Breast epithelium (tissue), 4 donors: ENCODE measurements at places on chromosomes 3 and 15. TPM values are rescaled to one million over a fixed set of nuclear protein-coding genes. Genes with fewer than 3 reads are reported as not detected.

GRCh38 chr3:12339701-12340480 is 51.0 kb downstream of the PPARG start:
- no peak overlapping the region for H3K27ac ChIP-seq
- no peaks in the 10 kb centered on the region for H3K27me3 ChIP-seq
- no peak for DNase-seq
- H3K4me3 ChIP-seq = no peak overlapping the region

- H3K36me3 ChIP-seq = no peaks in the 10 kb centered on the region
- H3K27ac ChIP-seq = no peak overlapping the region
- no peaks in the 10 kb centered on the region for H3K27me3 ChIP-seq
These were observed 118.7 kb downstream of the PDE8A start for GRCh38 chr15:85100186-85100937.

DNA sequence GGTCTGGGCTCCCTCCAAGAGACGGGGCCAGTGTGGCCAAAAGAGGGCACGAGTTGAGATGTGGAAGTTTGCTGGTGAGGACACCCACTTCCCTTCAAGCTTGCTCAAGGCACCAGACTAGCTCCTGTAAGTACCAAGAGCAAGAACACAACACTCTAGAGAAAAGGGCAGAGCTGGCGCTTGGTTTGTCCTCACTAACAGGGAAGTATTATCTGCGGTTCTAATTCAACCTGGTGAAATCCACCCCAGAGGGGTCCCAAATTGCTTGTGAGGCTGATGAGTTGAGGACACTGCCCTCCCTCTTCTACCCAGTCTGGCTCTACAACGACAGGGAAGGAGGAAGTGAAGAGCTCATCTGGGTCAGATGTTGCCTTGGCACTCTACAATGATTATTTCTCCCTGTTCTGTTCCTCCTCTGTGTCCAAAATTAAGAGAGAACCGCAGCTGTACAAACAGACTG is 16.9 kb upstream of the FSIP1 start:
- no peak for DNase-seq
- no peak overlapping the region for H3K27ac ChIP-seq
- H3K4me3 ChIP-seq = no peak overlapping the region
- H3K4me1 ChIP-seq = no peaks in the 10 kb centered on the region
- H3K36me3 ChIP-seq = no peaks in the 10 kb centered on the region

DNA sequence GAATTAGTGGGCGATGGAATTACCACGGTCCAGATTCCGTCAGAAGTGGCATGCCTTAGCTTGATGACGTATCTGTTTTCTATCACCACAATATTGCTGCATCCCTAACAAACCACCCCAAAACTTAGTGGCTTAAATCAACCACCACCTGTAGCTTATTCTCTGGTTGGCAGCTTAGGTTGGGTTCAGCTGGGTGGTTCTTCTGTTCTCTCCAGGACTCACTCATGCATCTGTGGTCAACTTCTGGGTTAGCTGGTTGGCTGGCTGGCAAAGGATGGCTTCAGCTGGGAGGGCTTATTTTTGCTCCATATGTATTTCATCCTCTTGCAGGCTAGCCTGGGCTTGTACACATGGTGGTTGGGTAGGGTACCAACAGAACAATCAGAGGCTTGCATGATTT is 288.8 kb upstream of the LRRFIP2 start:
- no peak overlapping the region for H3K27ac ChIP-seq
- H3K4me3 ChIP-seq = no peak overlapping the region
- no peaks in the 10 kb centered on the region for H3K36me3 ChIP-seq
- H3K4me1 ChIP-seq = no peaks in the 10 kb centered on the region
- DNase-seq = no peak

DNA sequence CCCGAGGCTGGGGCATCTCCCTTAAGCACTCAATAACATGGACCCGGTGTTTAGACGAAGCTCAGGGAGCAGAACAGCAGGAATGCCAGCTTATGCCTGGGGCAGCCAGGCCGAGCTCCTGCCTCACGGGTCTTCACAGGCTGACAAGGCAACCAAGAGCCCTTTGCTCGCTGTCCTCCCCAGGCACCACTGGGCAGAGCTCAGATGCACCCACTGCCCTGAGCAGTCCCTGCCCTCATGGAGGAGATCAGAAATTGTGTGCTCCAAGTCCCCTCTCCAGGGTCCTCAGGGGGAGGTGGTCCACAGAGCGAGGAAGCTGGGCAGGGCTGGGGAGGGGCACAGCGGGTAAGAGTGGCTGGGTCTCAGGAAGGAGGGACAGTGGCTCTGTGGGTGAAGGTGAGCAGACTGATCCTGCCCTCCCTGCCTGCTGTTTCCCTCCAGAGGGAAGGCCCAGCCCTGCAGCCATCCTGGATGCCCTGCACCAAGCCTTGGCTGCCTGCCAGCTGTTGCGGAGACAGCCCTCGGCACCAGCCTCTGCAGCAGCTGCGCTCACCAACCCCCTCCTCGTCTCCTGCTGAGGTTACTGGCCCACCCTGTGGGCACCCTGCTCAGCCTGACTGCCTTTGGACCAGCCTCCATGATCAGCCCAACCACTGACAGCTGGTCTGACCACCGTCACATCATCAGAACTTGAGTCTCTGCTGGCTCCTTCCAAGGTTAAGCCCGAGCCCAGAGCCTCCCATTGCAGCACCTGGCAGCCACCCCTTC is 21.1 kb upstream of the GP9 start:
- H3K27ac ChIP-seq = no peak overlapping the region
- H3K4me3 ChIP-seq = no peak overlapping the region
- H3K4me1 ChIP-seq = no peaks in the 10 kb centered on the region
- no peak for DNase-seq
- no peaks in the 10 kb centered on the region for H3K27me3 ChIP-seq

- H3K27ac ChIP-seq = peak overlapping the region; percentile 5
- no peaks in the 10 kb centered on the region for H3K4me1 ChIP-seq
- H3K36me3 ChIP-seq = no peaks in the 10 kb centered on the region
- no peaks in the 10 kb centered on the region for H3K27me3 ChIP-seq
- DNase-seq = no peak
These were observed 17.6 kb upstream of the SLC41A3 start for GRCh38 chr3:126101521-126101982.

DNA sequence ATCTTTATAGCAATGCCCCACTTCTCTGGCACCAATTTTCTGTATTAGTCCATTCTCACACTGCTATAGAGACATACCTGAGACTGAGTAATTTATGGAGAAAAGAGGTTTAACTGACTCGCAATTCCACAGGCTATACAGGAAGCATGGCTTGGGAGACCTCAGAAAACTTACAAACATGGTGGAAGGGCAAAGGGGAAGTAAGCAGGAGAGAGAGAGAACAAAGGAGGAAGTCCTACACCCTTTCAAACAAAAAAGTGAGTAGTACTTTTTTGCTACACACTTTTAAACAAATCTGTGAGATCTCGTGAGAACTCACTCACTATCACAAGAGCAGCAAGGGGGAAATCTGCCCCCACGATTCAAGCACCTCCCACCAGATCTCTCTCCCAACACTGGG is 67.8 kb upstream of the ZBED2 start:
- DNase-seq = no peak
- H3K4me3 ChIP-seq = no peak overlapping the region
- no peaks in the 10 kb centered on the region for H3K36me3 ChIP-seq
- no peaks in the 10 kb centered on the region for H3K27me3 ChIP-seq
- H3K27ac ChIP-seq = no peak overlapping the region

DNA sequence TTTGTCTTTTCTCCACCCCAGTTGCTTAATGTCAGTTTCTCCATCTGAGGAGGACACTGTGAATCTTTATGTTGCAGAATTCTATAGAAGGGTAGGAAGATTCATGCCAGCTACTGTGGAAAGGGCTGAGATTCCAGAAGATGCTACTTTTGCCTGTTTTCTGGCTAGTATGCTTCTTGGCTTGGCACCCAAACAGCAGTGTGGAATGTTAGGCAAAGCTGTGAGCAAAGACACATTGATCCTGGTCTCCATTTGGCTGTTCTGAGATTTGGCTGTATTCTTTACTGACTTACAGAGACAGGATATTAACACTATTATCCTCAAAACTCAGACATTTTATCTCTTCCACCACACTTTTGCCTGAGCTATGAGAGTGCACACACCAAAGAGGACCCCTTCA is 39.3 kb downstream of the PDHB start:
- no peak for DNase-seq
- no peaks in the 10 kb centered on the region for H3K27me3 ChIP-seq
- no peak overlapping the region for H3K4me3 ChIP-seq
- no peaks in the 10 kb centered on the region for H3K4me1 ChIP-seq

DNA sequence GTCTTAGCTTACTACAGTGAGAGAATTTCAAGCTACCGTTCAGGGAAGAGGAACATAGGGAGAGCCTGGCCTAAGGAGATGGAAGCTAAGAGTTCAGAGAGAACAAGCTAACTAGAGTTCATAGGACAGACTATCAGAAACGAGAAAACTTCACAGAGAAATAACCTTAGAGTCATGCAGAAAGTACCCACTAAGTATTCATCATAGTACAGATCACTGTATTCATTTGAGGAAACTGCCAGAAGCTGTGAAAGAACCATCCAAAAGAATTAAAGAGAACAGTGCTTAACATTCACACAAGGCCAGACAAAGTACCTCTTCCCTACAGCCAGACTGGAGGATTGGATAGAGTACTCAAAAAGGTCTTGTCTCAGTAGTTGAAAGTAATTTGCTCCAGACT is 15.2 kb upstream of the GBE1 start:
- no peak for DNase-seq
- H3K27ac ChIP-seq = no peak overlapping the region
- no peaks in the 10 kb centered on the region for H3K36me3 ChIP-seq
- H3K4me1 ChIP-seq = no peaks in the 10 kb centered on the region

DNA sequence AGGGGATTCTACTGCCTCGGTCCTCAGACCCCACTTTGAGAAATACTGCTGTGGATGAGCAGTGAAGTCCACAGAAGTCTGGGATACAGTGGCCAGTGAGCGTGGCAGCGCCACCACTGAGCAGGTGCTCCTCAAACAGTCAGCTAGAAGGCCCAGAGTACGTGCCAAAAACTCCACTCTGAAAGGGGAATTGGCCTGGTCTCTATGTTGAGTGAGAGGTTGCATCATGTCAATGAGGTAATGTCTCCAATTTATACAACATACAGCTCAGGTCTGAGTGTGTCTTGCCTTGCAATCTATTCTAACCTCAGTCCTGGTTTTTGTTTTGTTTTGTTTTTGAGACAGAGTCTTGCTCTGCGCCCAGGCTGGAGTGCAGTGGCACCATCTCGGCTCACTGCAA is 53.3 kb upstream of the ETV5 start:
- no peaks in the 10 kb centered on the region for H3K27me3 ChIP-seq
- H3K4me1 ChIP-seq = no peaks in the 10 kb centered on the region
- no peaks in the 10 kb centered on the region for H3K36me3 ChIP-seq
- no peak overlapping the region for H3K27ac ChIP-seq
- H3K4me3 ChIP-seq = no peak overlapping the region

DNA sequence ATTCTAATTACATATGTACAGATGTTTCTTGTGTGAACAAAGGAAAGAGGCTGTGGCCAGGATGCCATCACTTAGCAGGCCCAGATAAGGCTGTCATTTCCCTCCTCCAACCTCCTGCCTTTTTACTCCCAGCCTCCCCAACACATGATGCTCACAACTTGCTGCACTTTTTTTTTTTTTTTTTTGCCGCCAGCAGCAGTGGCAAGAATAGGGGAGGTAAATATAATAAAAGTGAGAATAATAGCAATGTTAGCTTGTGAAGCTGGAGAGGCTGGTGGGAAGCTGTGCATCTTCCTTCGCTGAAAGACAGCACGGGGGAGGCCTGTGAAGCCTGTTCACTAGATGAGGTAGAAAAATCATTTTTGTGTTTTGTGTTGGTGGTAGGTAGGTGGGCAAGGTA is 42.5 kb upstream of the MYO5C start:
- H3K4me1 ChIP-seq = no peaks in the 10 kb centered on the region
- no peaks in the 10 kb centered on the region for H3K36me3 ChIP-seq
- DNase-seq = no peak
- no peak overlapping the region for H3K27ac ChIP-seq

DNA sequence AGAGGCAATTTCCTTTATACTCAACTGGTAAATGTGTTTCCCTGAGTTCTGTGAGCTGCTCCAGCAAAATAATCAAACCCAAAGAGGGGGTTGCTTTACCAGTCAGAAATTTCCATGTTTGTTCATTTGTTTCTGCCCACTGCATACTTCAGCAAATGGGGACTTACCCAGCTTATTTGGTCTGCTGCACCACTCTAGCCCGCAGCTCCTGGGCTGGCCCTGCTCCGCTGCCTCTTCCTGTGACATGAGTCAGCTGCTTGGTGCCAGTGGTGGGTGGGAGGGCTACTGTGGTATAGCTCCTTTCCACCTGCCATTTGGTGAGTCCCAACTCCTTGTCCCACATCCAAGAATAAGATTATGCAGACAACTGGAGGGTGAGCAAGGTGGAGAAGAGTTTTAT is 644.2 kb downstream of the MCTP2 start:
- no peaks in the 10 kb centered on the region for H3K4me1 ChIP-seq
- H3K27ac ChIP-seq = no peak overlapping the region
- H3K4me3 ChIP-seq = no peak overlapping the region
- no peak for DNase-seq

DNA sequence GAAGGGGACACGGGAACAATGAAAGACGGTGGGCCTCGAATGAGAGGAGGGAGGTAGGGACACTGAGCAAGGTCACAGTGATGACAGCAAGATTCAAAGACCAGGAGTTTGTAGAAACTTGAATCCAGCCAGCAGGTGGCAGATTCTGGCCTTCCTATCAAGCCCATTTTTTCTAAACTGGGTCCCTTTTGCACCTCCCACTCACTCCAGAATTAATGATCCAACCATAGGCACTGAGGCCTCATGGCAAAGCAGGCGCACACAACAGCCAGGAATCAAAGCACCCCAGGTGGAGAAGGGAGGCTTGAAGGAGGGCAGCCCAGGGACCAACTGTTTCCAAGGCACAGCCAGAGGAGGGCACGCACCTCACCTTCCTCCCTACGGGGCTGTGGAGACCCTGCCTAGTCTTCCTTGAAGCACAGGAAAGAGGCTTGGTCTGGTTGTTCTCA is 90.2 kb downstream of the ANP32A start:
- no peak for DNase-seq
- peak overlapping the region; percentile 33 for H3K27ac ChIP-seq
- H3K27me3 ChIP-seq = no peaks in the 10 kb centered on the region
- no peak overlapping the region for H3K4me3 ChIP-seq

DNA sequence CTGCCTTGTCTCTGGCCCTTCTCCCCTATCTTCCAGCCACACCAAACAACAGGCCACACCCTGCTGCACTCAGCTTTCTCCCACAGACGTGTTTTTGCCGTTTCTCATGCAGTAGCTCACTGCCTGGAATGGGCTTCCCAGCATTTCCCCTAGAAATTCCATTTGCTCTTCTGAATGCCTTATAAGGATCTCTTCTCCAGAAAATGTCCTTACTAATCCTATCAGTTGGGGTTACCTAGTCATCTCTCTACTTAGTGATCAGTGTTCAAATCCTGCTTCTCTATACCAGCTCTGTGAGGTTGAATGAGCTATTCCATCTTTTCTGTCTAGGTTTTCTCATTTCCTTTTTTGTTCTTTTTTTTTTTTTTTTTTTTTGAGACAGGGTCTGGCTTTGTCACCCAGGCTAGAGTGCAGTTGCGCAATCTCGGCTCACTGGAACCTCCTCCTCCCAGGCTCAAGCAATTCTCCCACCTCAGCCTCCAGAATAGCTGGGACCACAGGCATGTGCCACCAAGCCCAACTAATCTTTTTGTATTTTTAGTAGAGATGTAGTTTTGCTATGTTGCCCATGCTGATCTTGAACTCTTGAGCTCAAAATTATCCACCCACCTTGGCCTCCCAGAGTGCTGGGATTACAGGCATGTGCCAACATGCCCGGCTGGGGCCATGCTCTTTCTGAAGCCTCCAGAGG is 98.2 kb upstream of the CHD2 start:
- H3K36me3 ChIP-seq = no peaks in the 10 kb centered on the region
- H3K4me1 ChIP-seq = peaks cover 8% of the 10 kb centered on the region
- H3K27ac ChIP-seq = peak overlapping the region; percentile 87
- DNase-seq = no peak
- H3K27me3 ChIP-seq = no peaks in the 10 kb centered on the region

The SYNM gene
- 115 TPM for total RNA-seq

The SEMA6D gene
- total RNA-seq = 10.5 TPM

The SAMD7 gene
- total RNA-seq = not detected

The MUC20 gene
- 24.3 TPM for total RNA-seq

The NUSAP1 gene
- 5.0 TPM for total RNA-seq

The ONECUT1 gene
- total RNA-seq = not detected
